ENCODE measurements at places on chromosomes 7 and 10. TPM values are rescaled to one million over a fixed set of nuclear protein-coding genes. Genes with fewer than 3 reads are reported as not detected.

MMD2 gene
- not detected for total RNA-seq

GRCh38 chr10:122126763-122127659, 138.0 kb downstream of the TACC2 start:
- DNase-seq, result no peak

DNA sequence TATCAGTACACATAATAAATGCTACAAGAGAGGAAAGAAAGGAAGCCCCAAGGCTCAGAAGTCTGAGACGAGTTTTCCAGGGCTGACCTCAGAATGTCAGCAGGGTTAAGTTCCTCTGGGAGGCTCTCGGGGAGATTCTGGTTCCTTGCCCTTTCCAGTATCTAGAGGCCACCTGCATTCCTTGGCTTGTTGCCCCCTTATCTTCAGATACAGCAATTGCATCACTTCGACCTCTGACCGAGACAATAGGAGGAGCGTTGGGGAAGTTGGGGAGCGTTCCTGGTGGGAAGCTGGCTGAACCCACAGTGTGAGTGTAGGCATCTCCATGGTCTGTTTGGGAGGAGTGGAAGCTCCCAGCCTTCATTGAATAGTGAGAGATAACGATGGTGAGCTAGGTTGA, 72.0 kb upstream of the MTPN start:
- no peak for DNase-seq

GIMAP7 gene
- total RNA-seq, result 41.8 TPM

- no peak for DNase-seq
These were observed 45.6 kb upstream of the SGCE start for GRCh38 chr7:94701555-94701973.

- no peak for DNase-seq
These were observed 48.2 kb upstream of the GPAM start for GRCh38 chr10:112231602-112232400.

NDUFB2 gene
- total RNA-seq, result 124 TPM

DNA sequence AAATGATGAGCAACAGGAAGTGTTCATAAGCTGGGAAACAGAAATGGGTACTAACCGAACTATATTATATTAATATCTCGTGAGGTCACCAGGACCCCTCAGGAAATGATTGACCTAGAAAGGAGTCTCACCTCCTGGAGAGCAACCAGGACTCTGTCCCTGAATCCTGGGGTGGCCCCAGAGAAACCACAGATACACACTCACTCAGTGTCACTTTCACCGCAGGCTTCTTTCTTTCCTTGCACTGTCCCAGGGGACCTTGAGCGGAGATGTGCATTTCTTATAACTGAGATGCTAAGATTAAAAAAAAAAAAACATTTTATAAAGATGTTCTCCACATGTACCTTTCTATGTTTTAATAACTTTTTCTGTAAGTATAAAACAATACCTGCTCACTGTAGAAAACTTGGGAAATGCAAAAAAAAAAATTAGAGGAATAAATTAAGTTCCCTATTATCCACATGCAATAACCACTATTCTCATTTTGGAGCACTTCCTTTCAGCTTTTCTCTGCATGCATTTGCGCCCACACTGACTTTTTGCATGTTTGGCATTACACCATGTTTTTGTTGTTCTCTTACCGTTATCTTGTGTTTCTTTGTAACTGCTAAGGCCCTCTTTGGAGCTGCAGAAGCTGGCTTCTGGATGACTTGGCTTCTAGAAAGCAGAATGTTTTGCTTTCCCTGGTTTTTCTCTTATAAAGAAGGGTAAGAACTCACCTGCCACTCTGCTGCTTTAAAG, 15.0 kb downstream of the NOD1 start:
- no peak for DNase-seq
